Cortex of kidney (tissue), 1 donor: ENCODE measurements at places on chromosomes 2 and 18.

DNA sequence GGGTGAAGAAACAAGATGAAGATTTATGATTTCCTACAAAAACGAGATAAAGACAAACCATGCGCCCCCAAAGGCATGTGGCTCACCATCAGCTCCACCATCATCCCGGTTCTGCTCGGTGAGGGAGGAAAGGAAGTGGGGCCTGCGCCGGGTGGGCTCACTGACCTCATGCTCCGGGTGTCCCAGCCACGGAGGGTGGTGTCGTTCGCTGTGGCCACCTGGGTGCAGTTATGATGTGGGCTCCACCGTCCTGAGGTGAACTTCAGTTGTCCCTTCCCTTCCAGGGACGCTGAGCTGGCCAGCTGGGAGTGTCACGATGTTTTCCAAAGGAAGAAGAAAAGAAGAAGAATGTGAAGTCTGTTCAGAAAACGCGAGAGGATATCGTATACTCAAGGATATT, 180.9 kb downstream of the EIPR1 start:
- DNase-seq: no peak

GRCh38 chr18:9994026-9994570, 80.3 kb downstream of the VAPA start:
- no peak for DNase-seq

GRCh38 chr18:44740000-44740399, 59.3 kb downstream of the SETBP1 start:
- DNase-seq: no peak

- no peak for DNase-seq
Observed at GRCh38 chr2:26178746-26179436, 6.0 kb downstream of the GAREM2 start.

- DNase-seq: no peak
Observed at GRCh38 chr2:77018219-77018618, 504.0 kb downstream of the LRRTM4 start.

DNA sequence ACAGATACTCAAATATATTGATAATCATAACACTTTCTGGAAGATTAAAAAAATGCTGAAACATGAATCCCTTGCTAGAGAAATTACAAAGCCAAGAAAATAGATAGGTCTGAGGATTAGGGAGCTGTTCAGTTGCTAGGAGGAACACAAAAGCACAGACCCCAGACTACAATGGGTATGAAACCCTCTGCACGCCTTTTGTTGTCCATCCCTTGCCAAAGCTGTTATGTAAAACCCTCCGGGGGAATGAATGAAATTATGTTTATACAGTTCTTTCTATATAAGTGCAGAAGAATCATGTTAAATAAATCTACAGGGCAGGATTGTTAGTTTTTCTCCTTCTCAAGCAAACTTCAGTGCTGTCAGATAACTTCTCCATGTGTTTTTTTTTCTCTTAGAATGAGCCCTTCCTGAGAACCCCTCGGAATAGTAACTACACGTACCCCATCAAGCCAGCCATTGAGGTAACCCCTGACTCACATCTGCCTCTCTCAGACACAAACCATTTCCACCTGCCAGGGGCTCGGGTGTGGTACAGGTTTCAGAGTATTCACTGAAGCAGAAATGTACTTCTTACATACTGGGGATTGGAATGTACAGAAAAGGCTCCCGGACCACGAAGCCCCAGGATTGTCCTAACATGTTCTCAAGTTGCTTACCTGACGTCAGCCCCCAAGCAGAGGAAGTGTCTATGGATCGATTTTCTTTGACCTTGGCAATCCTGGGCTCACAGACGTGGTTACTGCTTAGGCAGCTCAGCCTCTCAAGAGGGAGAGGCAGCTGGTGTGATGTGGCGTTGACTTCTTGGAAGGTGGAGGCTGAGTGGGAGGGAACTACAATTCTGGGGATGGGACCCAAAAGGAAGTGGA, 118.0 kb downstream of the PLB1 start:
- DNase-seq: no peak

- DNase-seq: no peak
Observed at GRCh38 chr2:30933496-30933895, 126.2 kb upstream of the CAPN13 start.

DNA sequence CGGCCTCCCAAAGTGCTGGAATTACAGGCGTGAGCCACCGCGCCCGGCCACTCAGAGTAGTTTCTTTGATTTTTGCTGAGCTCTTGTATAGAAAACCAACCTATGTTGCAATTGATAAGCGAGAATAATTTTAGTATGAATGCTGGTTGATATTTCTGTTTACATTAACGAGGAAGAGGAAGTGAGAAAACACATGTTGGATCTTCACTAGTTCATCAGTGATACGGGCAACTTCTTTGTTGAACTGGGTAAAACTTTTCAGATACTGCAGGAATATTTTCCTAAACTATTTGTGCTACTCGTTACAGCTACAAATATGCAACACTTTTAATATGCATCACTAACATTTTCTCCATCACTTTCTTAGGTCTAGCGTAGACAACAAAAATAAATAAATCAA, 67.9 kb upstream of the SLC25A52 start:
- DNase-seq: no peak

DNA sequence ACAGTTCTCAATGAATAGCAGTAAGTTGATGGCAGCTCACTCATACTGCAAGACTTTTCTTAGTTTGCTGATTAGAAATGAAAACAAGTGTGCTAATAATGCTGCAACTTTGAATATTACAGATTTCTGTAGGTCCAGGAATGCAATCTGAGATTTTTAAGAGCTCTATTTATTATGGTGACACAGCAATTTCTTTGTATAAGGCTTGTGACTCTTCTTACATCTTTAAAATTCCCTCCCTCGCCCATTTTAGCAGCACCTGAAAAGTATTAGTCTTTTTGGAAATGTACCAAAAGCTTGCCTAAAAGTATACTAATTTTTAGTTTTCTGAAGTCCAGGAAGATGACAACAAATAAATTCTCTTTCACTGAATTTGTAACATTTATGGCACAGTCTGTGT, 4.4 kb upstream of the HTR2B start:
- DNase-seq: no peak

DNA sequence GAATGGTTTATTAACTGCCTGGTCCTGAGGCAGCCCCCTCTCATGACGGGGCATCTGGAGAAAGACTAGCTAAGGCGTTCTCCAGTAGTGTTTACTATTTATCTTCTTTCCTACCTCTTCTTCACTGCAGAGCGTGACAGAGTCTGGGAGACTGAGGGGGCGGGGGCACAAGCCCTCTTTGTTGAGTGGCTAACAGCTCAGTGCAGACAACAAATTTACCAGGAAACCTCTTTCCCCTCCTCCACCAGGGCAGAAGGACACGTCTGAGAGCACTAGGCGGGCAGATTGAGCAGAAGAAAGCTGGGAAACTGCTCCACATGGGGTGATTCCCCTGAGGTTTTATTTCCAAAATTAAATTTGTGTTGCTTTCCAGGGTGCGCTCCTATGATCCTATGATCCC, 322.1 kb downstream of the CNTNAP5 start:
- no peak for DNase-seq

DNA sequence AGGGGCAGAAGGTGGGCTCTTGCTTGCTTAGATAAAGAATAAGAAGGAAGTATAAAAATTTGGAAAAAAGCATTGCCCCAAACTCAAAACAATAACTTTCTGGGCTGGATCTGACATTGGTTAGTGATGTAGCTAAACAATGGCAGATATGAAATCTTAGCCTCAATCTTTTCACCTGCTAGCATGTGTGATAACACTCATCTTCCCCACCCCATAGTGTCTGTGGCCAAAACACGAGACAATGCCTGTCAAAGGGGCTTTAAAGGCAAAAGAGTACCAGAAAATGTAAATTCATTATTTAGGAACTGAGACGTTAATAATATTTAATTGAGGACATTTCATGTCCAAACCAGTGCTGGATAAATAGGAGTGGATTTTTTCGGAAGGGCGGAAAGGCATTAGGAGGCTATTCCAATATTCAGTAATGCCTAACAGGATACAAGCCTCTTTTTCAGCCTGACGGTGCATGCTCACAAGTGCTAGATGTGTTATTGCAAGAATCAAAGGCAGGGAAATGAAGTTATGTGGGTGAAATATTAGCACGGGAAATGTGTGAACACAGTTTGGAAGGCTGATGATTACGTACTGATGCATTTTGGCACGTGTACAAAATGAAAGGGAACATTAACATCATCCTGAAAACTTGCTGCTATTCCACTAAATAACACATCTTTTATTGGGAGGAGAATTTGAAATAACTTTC, 395.7 kb downstream of the GALR1 start:
- no peak for DNase-seq

DNA sequence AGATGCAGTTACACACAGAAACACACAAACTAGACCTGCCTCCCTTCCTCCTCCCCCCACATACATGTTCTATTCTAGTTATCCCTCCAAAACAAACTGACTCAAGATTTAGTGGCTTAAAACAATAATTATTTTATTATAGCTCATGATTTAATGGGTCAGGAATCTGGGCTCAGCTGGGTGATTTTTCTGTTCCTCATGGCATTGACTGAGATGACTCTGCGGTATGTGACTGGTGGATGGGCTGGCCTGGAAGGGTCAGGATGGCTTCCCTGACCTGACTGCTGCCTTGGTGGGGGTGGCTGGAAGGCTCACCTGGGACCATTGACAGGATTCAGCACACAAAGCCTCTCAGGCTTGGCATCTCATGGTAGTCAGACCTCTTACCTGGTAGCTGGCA, 33.7 kb upstream of the NTSR2 start:
- DNase-seq: no peak

- no peak for DNase-seq
Observed at GRCh38 chr2:232674491-232674890, 22.6 kb upstream of the GIGYF2 start.

DNA sequence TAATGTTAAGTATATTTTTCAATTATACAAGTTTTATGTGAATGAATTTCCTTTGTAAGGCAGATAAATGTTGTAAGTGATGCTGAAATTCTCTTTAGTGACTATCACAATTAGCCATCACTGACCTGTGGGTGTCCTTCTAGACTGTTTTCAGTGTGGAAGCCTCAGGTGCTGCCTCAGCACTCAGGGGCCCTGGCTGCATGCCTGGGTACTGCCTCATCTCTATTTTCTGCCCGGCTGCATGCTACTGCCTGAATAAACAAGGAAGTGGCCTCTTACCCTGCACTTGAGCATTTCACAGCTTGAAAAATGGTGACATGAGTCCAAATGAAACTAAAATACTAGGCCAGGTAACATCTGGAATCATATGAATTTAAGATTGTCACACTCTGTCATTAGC, 787.6 kb upstream of the SALL3 start:
- no peak for DNase-seq

GRCh38 chr2:240211096-240211495, 70.6 kb upstream of the OTOS start:
- DNase-seq: no peak

DNA sequence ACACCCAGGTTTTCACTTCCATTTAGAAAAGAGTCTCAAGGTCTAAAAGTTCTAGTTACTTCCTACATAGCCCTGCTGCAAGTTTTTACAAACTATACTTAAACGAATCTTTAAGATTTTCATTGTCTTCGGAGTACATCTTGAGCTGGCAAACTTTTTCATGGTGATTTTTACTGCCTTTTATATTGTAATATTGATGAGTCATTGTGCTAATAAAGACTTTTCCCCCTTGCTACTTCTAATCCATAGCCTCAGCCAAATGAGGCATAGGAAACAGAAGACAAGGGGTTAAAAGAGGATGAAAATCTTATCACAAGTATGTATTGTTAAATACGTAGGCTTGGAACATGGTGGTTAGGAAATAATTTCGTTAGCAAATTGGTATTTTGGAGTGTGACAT, 4.1 kb downstream of the DPP10 start:
- no peak for DNase-seq

DNA sequence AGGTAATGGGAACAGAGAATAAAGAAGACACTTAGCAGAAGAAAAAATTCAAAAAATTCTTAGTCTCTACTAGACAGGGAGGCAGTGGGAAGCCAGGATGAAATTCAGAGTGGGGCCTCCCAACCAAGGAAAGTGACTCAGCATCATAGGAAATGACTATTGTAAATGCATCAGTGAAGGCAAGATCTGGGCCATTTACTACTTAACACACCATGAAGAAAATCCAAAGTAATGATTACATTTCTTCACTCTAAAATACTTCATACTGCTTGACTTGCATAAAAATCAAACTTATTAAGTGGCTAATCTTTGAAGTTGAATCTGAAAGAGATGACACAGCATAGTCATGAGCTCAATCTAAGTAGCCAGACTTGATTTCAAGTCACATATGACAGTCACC, 405.8 kb upstream of the SLC39A10 start:
- no peak for DNase-seq

DNA sequence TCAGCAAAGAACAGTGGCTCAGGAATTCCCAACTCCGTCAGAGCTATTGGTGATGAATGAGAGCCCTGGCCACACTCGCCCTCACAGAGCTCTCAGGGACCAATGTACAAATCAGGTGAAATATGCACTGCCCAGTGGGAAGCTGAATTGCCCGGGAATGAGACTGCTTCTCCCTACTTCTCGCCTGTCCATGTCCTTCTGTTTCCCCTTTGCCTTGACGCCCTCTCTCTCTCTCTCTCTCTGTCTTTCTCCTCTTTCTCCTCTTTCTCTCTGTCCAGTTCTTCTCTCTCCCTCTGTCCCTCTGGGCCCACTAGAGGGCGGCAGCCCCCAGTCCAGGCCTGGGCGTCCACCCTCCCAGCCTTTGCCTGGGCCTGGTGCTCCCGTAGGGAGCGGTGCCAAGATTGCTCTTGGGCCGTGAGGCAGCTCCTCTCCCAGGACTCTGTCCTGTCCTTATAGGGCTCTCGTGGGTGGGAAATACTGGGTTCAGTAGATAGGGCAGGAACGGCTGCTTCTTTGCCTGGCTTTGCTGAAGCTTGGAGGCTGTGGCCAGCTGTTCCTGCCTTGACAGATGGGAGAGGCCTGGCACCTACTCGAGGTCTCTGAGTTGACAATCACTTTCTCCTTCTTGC, 28.4 kb upstream of the PUM2 start:
- no peak for DNase-seq

DNA sequence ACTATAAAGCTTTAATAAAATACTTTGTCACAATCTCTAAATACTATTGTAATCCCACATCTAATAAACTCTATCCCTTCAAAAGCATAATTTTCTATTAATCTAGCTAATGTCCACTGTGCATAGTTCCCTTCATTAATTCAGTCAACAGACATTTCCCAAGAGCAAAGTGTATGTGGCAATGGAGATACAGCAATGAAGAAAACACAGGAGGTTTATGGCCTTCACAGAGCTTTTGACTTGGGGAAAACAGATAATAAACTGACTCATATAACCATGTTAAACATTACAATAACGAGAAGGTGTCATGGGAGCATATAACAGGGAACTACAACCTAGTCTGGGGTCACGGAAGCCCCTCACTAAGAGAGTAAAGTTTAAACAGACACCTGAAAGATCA, 86.3 kb downstream of the SPIRE1 start:
- DNase-seq: no peak

GRCh38 chr2:188518381-188518780, 226.7 kb downstream of the GULP1 start:
- DNase-seq: no peak

- no peak for DNase-seq
Observed at GRCh38 chr2:158046121-158046880, 55.4 kb upstream of the UPP2 start.

DNA sequence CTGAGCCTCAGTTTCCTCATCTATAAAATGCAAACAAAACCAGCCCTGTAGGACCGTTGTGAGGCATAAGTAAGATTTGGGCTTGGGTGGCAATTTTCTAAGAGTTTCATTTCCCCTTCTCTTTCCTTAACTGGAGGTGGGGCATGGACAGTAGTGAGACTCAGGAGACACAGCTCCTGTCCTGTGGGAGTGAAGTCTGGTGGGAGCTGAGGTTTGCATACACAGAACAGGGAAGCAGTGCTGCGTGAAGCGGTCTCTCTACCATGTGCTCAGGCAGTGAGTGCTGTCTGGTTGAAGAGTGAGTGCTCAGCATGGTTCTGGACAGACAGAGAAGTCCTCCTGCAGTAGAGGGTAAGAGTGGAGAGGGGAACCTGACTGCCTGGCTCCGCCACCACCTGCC, 62.3 kb upstream of the MCFD2 start:
- no peak for DNase-seq
